ENCODE measurements at places on chromosomes 16 and 17. TPM values are rescaled to one million over a fixed set of nuclear protein-coding genes. Genes with fewer than 3 reads are reported as not detected.

DNA sequence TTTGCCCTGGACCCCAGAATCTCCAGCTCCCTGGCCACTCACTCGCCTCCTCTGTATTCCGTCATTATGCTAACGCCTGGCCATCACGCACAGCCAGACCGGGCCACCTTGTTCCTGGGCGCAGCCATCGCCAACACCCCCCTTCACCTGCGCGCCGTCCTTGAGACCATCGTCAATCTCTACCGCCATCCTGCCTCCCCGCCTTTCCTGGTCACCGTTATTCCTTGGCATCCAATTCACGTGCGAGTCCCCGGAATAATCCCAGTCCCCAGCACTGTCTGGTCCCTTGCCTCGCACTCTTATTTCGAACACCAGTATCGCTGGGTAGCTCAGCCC, 541 bp downstream of the VKORC1 start:
- H3K36me3 ChIP-seq, result no peaks in the 10 kb centered on the region
- H3K4me3 ChIP-seq, result peak overlapping the region; percentile 88
- H3K4me1 ChIP-seq, result peaks cover 21% of the 10 kb centered on the region
- H3K27me3 ChIP-seq, result no peaks in the 10 kb centered on the region

GRCh38 chr16:74477226-74477625, 55.9 kb upstream of the CLEC18B start:
- no peak overlapping the region for H3K4me3 ChIP-seq
- no peak for DNase-seq
- peaks cover 20% of the 10 kb centered on the region for H3K36me3 ChIP-seq
- H3K27me3 ChIP-seq, result no peaks in the 10 kb centered on the region
- no peak overlapping the region for H3K27ac ChIP-seq

DNA sequence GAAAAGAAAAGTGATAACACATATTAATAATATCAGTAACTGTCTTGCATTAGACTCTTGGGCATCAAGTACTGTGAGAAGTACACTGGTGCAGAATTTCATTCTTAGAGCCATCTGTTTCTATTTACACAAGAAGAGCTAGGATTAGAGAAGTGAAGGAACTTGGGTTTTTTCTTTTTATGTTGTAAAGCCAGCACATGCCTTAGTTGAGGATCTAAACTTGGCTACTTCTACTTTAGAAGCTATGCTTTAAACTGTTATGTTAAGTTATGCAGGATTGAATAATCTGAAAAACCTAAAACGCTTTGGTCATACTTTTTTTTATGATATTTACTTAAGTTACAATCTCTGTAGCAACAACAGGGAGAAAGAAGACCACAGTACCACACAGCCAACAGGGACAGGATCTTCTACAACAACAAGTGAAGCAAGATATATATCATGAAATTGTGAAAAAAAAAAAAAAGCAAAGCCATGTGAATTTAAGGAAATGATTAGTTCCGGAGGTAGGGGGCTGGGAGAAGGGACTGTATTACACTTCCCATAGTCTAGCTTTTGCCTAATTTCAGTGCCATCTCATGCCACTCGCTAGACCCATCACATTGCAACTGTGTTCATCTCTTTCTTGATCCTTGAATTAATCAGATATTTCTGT, 305.1 kb upstream of the GOT2 start:
- H3K4me3 ChIP-seq, result no peak overlapping the region
- no peak for DNase-seq
- no peak overlapping the region for H3K27ac ChIP-seq
- no peaks in the 10 kb centered on the region for H3K36me3 ChIP-seq
- H3K4me1 ChIP-seq, result no peaks in the 10 kb centered on the region
- no peaks in the 10 kb centered on the region for H3K27me3 ChIP-seq

DNA sequence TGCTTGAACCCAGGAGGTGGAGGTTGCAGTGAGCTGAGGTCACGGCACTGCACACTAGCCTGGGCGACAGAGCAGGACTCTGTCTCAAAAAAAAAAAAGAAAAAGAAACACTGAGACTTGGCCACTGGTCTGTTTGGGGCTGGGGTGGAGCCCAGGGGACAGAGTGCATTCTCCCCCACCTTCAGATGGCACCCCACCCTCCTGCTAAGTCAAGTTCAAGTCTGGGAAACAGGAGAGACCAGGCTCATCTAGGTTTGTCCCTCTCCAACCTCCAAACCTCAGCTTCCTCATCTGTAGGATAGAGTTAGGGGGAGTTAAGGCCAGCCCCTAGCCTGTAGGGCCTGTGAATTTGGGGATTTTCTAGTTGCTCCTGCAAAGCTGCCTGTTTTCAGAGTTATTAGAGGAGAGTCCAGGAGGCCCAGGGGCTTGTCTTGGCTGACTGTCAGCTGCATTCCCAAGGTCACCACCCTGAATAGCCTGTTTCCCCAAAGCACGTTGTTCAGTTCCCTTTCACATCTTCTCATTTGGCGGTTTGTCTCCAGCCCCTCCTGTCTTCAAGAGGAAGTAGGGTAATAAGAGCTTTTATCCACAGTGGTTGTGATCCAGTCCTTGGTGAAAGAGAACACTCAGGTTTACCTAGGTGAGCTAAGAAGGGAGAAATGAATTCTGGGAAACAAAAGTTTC, 2.2 kb downstream of the MT3 start:
- H3K27ac ChIP-seq, result no peak overlapping the region
- no peak for DNase-seq
- no peaks in the 10 kb centered on the region for H3K4me1 ChIP-seq
- peaks cover 27% of the 10 kb centered on the region for H3K27me3 ChIP-seq
- H3K36me3 ChIP-seq, result no peaks in the 10 kb centered on the region
- no peak overlapping the region for H3K4me3 ChIP-seq

DNA sequence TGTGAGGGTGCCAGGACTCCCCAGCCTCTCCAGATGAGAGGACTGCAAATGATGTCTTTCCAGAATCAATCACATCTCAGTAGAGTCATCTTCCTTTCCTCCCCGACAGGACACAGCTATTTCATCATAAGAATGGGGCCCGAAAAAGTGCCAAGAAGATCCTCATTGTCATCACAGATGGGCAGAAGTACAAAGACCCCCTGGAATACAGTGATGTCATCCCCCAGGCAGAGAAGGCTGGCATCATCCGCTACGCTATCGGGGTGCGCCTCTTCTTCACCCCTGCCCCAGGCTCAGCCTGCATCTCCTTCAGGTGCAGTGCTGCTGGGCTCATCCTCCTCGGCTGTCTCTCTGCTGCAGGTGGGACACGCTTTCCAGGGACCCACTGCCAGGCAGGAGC, 14.3 kb downstream of the ITGAD start:
- H3K4me3 ChIP-seq, result no peak overlapping the region
- peaks cover 9% of the 10 kb centered on the region for H3K4me1 ChIP-seq
- no peaks in the 10 kb centered on the region for H3K36me3 ChIP-seq
- H3K27ac ChIP-seq, result no peak overlapping the region
- no peaks in the 10 kb centered on the region for H3K27me3 ChIP-seq

DNA sequence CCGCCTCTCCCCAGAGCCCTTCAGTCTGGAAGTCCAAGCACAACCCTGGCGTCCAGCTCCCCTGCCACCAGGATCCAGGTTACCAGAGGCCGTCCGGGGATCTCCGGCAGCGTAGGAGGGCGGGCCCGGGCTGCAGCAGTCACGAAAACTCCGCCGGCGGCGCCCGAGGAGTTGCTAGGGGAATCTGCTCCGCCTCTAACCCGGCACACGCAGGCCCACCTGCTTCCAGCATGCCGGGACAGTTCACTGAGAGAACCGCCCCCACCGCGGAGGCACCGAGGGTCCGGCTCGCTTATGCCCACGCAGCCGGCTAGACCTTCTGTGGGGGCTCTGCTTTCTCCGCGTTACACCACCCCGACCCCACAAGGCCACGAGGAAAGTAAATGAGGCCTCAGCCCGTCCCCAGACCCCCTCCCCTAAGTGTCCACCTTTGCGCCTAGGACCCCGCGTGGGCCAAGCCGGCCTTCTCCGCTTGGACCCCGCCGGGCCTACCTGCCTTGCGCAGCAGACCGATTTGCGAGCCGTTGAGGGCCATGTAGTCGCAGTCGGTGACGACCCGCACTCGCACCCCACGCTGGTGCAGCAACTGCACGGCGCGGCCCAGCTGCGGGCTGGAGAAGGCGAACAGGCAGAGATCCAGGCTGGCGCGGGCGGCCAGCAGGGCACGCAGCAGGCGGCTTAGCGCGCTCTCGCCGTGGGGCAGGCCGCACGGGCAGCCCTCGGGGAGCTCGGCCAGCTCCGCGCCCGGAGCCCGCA, 587 bp downstream of the PLD6 start:
- no peaks in the 10 kb centered on the region for H3K36me3 ChIP-seq
- no peaks in the 10 kb centered on the region for H3K27me3 ChIP-seq
- H3K27ac ChIP-seq, result peak overlapping the region; percentile 68
- H3K4me1 ChIP-seq, result peaks cover 20% of the 10 kb centered on the region
- peak overlapping the region; percentile 83 for H3K4me3 ChIP-seq

DNA sequence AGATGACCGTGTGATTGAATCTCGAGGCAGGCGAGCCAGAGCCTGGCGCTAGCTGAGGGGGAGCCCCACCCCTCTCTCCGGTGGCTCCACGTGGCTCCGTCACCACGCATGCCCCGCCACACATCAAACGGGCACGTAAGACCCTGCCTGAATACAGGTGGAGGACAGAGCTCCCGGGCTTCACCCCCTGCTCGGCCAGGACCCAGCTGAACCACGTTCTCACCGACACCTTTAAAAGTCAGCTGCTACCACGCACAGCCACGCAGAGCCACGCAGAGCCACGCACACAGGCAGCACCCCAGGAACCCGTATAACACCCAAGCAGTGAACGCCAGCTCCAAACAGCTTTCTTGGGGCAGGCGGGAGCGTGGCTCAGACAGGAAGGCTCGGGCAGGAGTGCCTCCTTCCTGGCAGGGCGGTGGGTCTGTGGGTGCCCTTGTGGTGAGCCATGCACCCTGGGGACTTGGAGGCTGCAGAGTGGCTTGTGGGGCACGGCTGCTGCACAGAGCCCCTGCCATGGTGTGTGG, 4.4 kb downstream of the TMEM204 start:
- H3K27me3 ChIP-seq, result no peaks in the 10 kb centered on the region
- no peaks in the 10 kb centered on the region for H3K36me3 ChIP-seq
- peak overlapping the region; percentile 56 for H3K27ac ChIP-seq
- DNase-seq, result no peak
- H3K4me1 ChIP-seq, result peaks cover 25% of the 10 kb centered on the region
- peak overlapping the region; percentile 84 for H3K4me3 ChIP-seq

The PRDM7 gene
- not detected for total RNA-seq

The IL34 gene
- total RNA-seq, result 1.2 TPM

GRCh38 chr17:49634485-49634860, 43.4 kb downstream of the SPOP start:
- no peak overlapping the region for H3K4me3 ChIP-seq
- H3K27me3 ChIP-seq, result no peaks in the 10 kb centered on the region
- H3K27ac ChIP-seq, result no peak overlapping the region
- DNase-seq, result no peak
- peaks cover 11% of the 10 kb centered on the region for H3K4me1 ChIP-seq

DNA sequence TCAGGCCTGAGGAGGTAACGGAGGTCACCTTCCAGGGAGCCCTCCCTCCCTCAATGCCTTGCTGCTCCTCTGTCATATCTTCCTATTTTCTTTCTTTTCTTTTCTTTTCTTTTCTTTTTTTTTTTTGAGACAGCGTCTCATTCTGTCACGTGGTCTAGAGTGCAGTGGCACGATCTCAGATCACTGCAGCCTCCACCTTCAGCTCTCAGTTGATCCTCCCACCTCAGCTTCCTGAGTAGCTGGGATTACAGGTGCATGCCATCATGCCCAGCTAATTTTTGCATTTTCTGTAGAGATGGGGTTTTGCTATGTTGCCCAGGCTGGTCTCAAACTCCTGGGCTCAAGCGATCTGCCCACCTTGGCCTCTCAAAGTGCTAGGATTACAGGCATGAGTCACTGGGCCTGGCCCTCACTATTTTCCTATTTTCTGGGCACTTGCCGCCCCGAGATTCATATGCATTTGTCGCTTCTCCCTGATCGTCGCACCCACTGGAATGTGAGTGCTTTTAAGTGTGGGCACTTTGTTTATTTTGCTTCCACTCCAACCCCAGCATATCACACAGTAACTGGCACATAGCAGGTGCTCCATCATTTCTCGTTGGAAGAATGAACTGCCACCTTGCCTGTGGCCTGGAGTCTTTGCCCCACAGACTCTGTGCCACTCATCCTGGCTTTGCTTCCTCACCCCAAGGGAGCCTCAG, 31.7 kb downstream of the CPNE2 start:
- H3K36me3 ChIP-seq, result no peaks in the 10 kb centered on the region
- no peak overlapping the region for H3K4me3 ChIP-seq
- no peak overlapping the region for H3K27ac ChIP-seq

DNA sequence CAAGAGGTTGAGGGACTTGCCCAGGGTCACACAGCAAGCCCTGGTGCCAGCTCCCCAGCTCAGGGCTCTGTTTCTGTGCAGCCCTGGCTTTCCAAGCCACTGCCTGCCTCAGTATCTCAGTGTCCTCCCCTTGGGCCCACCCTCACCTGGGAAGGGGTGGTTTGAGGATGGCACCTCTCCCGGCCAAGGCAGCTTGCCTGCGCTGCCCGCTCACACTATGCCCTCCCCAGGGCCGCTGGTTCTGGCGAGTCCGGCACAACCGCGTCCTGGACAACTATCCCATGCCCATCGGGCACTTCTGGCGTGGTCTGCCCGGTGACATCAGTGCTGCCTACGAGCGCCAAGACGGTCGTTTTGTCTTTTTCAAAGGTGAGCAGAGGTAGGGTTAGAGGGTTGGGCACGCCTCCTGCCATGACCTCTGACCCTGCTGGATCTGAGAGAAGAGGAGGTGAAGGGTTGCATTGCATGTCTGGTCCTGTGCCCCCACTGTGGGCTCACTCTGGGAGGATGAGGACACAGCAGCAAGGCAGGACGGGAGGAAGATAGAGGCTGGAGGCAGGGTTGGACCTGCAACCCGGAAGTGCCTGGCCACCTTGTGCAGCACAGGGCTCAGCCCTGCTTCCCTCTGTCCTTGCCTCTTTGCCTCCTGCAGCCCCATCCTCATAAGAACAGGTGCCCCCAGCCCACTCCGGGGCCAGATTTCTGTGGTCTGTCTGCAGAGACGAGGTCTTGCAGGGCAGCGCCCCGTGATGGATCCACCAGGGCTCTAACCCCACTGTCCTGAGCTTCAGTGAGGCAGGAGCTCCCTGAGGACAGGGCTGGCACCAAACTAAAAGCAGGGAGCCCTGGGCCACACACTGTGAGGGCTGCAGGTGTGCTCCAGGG, 16.7 kb downstream of the MMP15 start:
- no peak for DNase-seq
- no peaks in the 10 kb centered on the region for H3K36me3 ChIP-seq
- H3K4me3 ChIP-seq, result no peak overlapping the region
- H3K27ac ChIP-seq, result no peak overlapping the region

DNA sequence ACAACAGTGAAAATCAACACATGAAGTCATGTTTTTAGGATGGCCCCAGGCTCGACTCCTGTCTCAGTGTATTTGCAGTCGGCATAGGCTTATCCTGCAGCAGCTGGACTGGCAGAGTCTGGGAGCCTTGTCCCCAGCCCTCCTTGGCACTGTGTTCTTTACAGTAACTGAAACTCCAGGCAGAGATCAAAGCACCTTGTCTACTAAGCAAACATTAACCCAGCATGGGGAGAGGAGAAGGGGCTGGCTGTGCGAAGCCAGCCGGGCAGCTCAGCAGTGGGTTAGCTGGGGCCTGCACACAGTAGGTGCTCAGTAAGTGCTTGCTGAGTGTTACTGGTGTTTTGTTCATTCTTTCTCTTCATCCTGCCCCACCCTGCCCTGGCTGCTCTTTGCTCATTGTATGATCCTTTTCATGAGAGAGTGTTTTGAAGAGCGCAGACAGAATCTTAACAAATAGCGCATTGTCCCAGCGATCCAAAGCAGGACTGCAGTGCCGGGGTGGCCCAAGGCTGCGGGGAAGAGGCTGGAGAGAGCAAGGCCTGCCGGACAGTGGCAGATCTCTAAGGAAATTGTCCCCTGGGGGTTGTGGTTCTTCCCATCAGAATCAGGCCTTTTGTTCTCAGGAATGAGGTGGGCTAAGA, 23.5 kb upstream of the ITGB4 start:
- no peak for DNase-seq
- peaks cover 4% of the 10 kb centered on the region for H3K4me1 ChIP-seq
- H3K36me3 ChIP-seq, result peaks cover 12% of the 10 kb centered on the region
- no peak overlapping the region for H3K27ac ChIP-seq
- no peak overlapping the region for H3K4me3 ChIP-seq
